ENCODE measurements at places on chromosomes 4 and X. TPM values are rescaled to one million over a fixed set of nuclear protein-coding genes. Genes with fewer than 3 reads are reported as not detected.

Gene POF1B
- total RNA-seq, result 0.85 TPM

Gene GAGE1
- not detected for total RNA-seq

Gene CXCL9
- not detected for total RNA-seq

Gene RNF150
- total RNA-seq, result not detected

Gene PRKX
- total RNA-seq, result 69.5 TPM

Gene HHIP
- total RNA-seq, result not detected

Gene CDS1
- 0.76 TPM for total RNA-seq

Gene PNCK
- not detected for total RNA-seq

Gene XKRX
- 0.30 TPM for total RNA-seq

Gene NKX6-1
- total RNA-seq, result 0.12 TPM

Gene STARD8
- 3.3 TPM for total RNA-seq

Gene SLC34A2
- not detected for total RNA-seq

Gene RASSF6
- total RNA-seq, result 1.7 TPM

Gene SLC38A5
- 25.2 TPM for total RNA-seq

Gene DCAF12L2
- total RNA-seq, result not detected

Gene SORCS2
- total RNA-seq, result not detected

Gene CABS1
- not detected for total RNA-seq

Gene SMIM43
- not detected for total RNA-seq

Gene UGT2B7
- total RNA-seq, result not detected

Gene PHOX2B
- not detected for total RNA-seq

Gene ADH6
- not detected for total RNA-seq

Gene RAB40A
- total RNA-seq, result not detected

Gene USP17L27
- not detected for total RNA-seq

Gene SPACA5
- total RNA-seq, result not detected

Gene ATOH1
- not detected for total RNA-seq

Gene WFS1
- total RNA-seq, result 1.7 TPM

Gene XAGE2
- not detected for total RNA-seq

Gene CFAP99
- total RNA-seq, result 0.32 TPM

Gene PPP4R3C
- total RNA-seq, result not detected

Gene CTBP1
- total RNA-seq, result 164 TPM

Gene CT45A2
- not detected for total RNA-seq

Gene ESX1
- not detected for total RNA-seq

Gene ENAM
- not detected for total RNA-seq

Gene DLG3
- 12.8 TPM for total RNA-seq

Gene RBM47
- 3.4 TPM for total RNA-seq

Gene CDX4
- total RNA-seq, result not detected
